MG63 (cell line): ENCODE measurements at places on chromosomes 7 and 10.

DNA sequence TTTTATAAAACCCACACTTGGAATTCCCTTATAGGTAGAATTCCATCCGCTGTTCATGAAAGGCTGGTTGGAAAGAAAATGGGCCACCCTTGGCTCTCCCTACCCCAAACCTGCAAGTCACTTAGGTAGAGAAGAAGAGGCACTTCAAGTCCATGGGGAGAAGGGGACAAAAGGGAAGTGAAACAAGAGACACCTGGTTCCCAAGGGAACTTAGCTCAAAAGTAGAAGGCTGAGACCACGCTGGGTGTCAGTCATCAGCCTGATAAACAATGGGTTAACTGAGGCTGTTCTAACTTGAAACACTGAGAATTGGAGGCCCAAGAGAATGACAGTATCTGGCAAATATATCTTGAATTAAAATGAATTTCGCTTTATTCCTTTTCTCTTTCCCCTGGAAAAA is 330.8 kb upstream of the NFE2L3 start:
- DNase-seq = no peak

- peak; percentile 88 for DNase-seq
These were observed 88.0 kb downstream of the FGFR2 start for GRCh38 chr10:121510201-121510771.

GRCh38 chr7:81770728-81771223 is 929 bp upstream of the HGF start:
- no peak for DNase-seq

DNA sequence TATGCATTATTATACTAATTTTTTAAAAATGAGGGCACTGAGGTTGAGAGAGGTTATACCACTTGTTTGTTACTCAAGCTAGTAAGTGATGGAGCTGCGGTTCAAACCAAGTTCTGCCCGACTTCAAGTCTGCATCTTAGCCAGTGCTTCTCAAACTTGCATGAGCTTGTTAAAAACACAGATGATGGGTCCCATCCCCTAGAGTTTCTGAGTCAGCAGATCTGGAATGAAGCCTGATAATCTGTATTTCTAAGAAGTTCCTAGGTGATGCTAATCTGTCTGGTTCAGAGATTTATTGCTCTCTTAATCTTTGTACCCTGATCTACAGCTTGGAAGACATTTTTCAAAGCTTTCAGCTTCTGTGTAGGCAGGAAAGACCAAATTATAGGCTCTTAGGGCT is 67.7 kb upstream of the CC2D2B start:
- DNase-seq = no peak

DNA sequence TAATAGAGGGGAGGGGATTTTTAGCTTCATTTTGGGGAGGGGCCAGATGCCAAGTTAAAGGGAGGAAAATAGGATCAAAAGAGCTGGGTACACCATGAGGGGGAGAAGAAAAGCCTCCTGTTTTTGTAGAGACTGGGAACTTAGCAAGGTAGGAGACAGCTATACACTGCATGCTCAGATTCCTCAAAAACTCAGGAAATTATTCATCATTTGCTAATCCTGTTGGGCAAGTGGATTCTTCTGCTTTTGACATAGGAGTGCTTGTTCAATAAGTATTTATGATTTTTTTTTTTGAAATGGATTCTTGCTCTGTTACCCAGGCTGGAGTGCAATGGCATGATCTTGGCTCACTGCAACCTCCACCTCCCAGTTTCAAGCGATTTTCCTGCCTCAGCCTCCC is 73.4 kb downstream of the LYZL2 start:
- no peak for DNase-seq

DNA sequence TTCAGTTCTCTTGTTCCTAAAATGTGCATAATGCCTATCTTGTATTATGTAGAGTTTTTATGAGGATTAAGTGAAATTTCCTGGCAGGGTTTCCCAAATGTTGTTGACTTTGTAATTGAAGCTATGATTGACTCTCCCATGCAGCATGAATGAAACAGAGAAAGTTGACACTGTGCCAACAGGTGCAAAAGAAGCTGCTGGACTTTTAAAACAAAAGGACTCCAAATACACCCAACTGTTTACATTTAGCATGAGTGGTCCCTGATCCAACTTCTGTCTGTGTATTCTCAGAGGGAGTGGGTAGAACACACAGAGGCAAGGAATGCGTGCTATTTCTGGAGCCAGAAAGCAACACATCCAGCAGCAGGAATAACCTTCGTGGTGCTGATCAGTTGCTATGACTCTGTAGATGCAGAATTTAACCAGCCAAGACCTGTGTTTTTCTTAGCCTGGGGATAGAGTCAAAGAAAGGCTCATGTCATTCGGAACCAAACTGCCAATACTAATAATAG is 14.4 kb upstream of the RBM20 start:
- DNase-seq = peak; percentile 58

DNA sequence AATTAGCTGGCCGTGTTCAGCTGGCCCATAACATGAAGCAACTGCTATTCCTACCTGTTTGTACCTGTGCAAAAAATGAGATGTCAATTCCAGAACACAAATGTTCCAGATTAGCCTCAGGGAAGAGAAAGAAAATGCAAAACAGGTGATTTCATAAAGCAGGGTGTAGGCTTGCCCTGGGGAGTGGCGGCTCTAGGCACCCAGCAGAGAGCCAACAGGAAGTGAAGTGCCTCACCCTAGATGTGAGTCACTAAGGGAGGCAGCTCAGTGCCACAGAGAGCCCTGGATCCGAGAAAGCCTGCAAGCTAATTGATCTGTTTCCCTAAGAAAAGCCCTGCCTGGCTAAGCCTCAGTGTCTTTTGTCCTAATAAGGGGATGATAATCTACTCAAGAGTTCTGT is 240.0 kb downstream of the ARHGAP21 start:
- DNase-seq = peak; percentile 86

- no peak for DNase-seq
These were observed 5.6 kb downstream of the TMEM120A start for GRCh38 chr7:75988568-75989499.

GRCh38 chr10:20085115-20085514 is 268.9 kb downstream of the PLXDC2 start:
- DNase-seq = no peak

DNA sequence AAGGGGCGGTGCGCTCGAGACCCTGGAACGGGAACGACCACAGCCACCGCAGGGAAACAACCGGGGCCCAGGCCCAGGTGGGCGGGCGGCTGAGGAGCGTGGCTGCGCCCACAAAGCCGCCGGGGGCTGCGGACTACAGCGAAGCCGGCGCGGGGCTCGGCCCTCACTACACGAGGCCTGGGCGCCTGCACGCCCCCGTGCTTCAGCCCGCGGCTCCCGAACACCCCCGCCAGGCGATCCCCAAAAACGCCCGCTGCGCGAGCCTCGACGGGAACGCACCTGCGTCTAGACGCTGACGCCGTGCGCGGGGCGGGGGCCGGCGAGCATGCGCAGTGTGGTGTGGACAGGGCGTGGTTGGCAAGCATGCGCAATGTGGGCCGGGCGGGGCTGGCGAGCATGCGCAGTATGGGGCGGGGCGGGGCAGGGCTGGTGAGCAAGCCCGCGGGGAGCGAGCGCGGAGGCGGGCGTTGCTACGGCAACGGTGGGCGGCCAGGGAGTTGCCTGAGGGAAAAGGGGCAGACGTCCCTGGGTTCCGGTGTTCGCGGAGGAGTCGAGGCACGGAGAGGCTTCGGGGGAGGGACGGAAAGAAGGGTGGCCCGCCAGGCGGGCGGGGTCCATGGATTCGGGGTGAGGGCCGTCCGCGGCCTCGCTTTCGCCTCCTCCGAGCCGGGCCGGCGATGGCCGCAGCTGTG is at the start of gene RNF32:
RNF32 (plus strand) TSS at position 518 of the 692 bp plus-strand sequence. CDS start 3,104 bp downstream, outside the sequence.
- peak; percentile 91 for DNase-seq

DNA sequence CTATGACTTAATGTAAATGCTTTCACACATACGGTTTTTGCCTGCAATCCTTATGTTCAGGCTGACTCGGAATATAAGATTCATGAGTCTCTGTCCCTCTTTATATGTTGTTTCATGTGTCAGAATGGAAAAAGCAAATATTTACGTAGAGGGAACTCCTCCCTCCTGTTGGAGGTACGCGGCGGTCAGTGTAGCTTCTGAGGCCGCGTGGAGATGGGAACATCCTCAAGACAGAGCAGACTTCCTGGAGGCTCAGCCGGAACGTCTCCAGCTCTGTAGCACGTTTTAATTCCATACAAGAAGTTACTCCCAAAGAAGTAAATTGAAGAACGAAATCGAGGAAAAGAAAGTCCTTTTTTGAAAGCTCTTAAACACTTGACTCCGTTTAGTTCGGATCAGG is 248.3 kb downstream of the EBF3 start:
- no peak for DNase-seq

- peak; percentile 13 for DNase-seq
These were observed 343.7 kb downstream of the RPS24 start for GRCh38 chr10:78377356-78377755.

DNA sequence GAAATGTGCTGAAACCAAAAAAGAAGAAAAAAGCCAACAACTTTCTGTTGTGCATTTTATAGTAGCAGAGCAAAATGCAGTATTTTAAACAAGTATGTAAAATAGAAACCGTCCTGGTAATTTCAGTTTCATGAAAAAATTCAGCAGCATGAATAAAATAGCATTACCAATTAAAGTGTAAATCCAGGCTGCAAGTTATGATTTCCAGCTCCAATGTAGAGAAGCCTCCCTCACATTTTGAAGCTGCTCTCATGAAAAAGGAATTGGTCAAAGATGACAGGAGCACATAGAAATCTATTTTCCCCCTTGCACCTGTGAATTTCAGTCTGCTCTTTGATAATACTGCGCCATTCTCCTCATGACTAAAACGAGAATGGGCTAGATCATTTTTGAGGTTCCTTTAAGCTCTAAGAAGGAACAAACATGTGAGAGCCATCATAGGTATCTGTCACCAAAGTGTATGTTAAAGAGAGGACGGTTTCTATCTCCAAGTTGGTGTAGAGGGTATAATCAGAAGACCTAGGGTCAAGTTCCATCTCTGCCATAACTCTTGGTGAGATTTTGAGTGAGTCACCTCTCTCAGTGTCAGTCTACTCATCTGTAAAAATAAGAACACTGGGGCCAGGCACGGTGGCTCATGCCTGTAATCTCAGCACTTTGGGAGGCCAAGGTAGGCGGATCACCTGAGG is 107.5 kb downstream of the MTPAP start:
- DNase-seq = no peak

GRCh38 chr7:10300577-10300976 is 673.1 kb upstream of the PHF14 start:
- no peak for DNase-seq

DNA sequence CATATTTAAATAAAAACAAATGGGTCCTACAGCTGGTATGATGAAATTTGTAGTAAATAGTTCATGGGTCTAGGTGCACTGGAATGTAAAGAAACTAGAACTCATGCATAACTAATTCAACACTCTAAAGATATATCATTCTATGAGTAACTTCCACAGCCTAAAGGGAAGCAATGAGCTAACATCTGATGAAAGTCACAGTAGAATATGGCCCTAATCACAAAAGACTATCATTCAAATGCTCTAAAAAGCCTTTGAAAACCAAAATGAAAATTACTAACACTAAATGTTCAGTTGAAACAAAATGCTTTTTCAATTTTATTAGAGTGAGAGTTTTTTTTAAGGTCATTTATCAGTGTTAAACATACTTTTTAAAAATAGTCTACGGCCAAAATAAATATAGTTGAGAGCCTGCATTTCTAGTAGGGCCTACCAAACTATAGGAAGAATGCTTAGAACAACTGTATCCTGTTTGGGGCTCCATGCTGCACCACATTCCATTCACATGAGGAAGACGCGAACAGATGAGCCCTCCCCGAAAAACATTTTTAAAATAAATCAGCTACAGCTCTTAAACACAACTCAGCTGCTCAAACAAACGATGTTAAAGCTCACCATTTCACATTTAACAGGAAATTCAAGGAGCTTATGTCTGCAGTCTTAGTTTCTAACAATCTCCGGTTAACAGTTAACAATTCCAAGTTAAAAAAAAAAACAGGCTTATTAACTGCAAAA is 134.5 kb downstream of the NRBF2 start:
- DNase-seq = peak; percentile 65

GRCh38 chr7:120916121-120916520 is 34.5 kb upstream of the ING3 start:
- DNase-seq = no peak

DNA sequence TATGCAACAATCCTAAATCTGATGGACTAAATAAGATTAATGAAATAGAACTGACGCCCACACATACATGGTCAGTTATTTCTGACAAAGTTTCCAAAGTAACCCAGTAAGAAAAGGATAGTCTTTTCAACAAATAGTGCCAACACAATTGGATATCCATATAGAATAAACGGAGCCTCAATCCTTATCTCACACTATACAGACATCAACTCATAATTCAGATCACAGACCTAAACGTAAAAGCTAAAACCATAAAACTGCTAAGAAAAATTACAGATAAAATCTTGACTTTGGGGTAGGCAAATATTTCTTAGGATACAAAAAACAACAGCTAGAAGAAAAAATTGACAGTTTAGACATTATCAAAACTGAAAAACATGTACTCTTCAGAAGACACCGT is 8.5 kb downstream of the CACUL1 start:
- DNase-seq = no peak

GRCh38 chr7:155754165-155754564 is 58.1 kb downstream of the SHH start:
- DNase-seq = no peak

DNA sequence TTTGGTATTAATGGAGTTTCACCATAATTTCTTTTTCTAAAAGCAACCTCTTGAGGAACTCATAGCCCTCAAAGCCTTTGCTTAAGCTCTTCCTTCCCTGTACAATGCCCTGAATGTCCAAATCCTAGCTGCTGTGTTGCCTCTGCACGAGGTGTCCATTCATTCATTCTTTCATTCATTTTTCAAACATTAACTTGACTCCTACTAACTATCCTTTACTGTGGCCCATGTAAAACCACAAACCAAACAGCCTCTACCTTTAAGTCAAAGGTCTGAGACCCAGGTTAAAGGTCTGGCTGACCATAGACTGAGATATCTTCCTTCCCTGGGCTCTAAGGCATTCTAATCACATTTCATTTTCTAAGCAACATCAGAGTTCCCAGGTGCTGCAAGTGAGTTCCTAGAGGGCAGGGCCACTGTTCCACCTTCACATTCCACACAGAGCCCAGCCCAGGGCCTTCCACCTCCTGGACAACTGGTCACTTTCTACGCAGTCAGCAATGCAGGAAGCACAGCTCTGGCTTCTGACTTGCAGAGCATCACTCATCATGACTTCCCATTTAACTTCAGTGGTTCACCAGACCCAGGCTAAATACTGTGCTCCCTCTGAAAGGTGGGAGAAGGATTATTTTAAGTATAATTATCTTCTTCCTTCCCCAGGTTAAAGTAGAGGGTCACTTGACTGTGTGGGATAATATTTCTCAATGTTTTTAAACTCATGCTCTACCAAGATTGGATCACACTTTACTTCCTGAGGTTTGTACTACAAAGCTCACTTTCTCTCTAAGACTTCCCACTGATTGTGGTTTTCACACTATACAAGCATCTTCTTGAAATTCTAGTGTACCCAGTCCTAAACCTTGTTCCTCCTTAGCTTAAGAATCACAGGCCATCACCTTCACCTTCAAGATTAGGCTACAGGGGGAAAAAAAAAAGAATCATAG is 19.1 kb downstream of the ATXN7L1 start:
- no peak for DNase-seq
